ENCODE measurements at places on chromosomes 2 and 18.
A peak's percentile ranks its signal among the peaks of the same experiment; 100 is the strongest.

DNA sequence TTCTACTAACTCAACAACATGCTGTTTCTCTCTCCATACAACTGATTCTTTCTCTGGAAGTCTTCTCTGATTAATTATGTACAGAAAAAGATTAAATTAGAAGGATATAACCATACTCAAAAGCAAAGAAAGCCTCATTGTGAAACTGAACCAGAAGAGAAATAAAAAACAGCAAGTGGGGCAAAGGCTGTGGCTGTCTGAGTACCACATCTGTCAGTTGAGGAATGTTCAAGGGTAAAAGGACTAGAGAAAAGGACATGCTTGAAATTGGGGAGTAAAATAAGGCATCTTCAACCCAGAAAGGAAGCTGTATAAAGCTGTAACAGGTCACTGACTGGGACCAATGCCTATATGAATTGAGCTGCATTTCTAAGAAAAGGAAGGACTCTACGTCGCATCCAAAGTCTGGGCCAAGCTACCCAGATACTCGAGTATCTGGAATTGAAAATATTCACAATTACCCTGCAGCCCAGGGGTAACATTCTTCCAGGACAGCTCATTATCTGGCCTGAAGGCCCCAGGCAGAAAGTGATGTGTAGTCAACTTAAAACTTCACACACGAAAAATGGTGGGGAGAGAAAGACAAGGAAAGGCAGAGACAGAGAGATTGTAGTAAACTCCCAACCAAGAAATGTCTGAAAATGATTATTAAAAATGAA lies 356.0 kb upstream of the GALNT5 start:
- DNase-seq, result no peak

- DNase-seq, result no peak
These were observed 1.8 kb downstream of the RNPEPL1 start for GRCh38 chr2:240569998-240570530.

GRCh38 chr2:43593254-43593653 lies 2.6 kb downstream of the THADA start:
- no peak for DNase-seq

DNA sequence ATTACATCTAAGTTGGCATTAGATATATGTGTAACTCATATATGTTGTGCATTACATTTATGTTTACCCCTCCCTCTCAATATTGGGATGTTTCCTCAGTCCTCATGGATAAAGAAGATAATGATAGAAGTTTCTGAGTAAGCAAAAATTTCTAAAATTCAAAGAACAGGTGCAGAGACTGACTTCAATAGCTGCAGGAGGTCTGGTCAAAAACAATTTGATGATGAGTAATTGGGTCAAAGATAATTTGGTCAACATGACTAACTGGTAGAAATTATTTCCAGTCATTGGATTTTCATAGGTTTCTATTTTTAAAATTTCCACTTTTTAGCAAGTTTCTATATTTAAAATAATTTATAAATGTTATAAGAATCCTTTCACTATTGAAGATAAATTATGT lies 1130.9 kb upstream of the SLC39A10 start:
- DNase-seq, result no peak

DNA sequence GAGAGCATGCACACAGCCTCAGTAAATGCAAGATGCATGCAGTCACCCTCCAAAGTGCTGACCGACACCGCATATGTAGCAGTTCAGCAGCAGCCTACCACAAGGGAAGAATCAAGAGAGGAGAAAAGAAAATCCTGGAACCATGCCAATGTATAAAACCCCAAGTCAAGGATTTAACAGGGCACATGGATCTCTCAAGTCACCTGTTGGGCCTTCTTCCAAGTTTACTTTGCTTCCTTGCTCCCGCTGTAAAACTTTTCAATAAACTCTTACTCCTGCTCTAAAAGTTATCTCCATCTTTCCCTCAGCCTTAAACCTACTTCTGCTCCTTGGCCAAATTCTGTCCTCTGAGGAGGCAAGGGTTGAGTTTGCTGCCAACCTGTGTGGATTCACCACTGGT lies 147.8 kb upstream of the MAP2 start:
- DNase-seq, result no peak

DNA sequence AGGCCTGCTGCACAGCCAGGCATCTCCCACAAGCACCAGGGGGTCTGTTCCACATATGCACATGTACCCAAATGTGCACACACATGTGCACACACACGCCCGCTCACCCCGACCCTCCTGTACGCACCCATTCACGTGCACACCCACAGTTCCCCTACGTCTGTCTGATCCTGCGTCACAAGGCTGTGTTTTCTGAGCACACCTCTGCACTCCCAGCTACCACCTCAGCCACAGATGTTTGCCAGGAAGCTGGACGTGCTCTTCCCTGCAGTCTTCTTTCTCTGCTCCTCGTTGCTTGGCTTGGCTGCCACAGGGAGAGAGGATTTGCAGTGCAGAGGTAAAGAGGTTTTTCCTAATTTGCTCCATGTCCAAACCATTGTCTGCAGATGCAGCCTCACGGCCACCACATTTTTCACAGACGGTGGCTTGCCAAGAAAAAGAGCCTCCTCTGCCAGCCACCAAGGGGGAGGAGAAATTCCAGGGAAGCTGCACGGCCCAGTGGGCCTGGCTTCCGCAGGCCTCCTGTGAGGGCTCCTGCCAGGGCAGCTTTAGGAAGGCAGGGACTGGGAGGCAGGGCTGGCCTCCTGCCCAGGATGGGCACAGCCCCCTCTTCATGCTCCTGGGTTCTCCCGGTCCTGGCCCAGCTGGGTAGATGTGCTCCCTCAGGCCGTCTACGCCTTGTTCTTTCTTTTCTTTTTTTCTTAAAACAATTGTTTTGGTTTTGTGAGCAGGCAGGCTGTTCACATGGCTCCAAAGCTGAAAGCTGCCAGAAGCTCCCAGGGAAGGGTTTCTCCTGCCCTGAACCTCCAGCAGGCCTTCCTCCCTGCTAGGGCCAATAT lies 29.3 kb upstream of the HS6ST1 start:
- DNase-seq, result no peak

GRCh38 chr18:32582455-32582854 lies 111.8 kb upstream of the GAREM1 start:
- no peak for DNase-seq

GRCh38 chr18:55603775-55604174 lies 15.8 kb upstream of the TCF4 start:
- DNase-seq, result no peak

DNA sequence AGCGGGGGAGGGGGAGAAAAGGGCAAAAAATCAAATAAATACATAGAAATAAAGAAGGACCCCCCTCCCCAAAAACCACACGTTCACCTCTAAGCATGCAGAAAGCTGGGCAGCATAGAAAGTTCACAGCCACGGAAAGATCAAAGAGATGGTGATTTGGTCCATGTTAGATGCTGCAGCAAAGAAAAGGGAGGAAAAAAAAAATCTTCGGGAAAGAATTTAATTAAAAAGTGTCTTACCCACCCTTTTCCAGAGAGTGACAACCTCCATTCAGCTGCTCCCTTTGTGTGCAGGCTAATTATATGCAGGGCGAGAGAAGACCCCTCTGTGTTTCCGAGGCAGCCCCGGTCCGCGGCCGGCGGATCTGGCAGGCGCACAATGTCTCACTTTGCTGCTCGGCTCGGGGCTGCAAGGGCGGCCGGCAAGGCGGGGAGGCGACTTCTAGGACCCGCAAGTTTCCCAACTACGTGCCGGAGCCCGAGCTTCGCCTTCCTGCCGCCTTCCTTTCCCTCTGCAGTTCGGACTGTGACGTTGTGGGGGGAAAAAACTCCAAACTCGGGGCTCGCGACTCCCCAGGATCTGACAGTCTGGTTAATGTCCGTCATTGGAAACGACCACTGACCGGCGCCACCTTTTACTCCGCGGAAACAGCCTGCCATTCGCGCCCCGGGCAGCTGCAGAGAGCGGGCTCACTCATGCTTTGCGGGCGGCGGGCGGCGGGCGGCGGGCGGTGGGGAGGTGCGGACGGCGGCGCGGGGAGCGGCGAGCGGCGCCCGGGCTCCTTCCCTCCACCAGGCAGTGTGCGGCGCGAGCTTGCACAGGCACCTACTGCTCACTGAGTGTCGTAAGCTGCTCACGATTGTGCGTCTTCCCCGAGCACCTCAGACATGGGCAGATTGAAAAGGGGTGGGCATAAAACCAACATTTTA lies at the start of gene LRRTM1:
Gene LRRTM1, minus strand, starts transcription at position 844 of the 929 bp plus-strand sequence. CDS start 933 bp downstream, outside the sequence.
- DNase-seq, result no peak

- DNase-seq, result no peak
These were observed 7.8 kb downstream of the FAM117B start for GRCh38 chr2:202642567-202642966.

DNA sequence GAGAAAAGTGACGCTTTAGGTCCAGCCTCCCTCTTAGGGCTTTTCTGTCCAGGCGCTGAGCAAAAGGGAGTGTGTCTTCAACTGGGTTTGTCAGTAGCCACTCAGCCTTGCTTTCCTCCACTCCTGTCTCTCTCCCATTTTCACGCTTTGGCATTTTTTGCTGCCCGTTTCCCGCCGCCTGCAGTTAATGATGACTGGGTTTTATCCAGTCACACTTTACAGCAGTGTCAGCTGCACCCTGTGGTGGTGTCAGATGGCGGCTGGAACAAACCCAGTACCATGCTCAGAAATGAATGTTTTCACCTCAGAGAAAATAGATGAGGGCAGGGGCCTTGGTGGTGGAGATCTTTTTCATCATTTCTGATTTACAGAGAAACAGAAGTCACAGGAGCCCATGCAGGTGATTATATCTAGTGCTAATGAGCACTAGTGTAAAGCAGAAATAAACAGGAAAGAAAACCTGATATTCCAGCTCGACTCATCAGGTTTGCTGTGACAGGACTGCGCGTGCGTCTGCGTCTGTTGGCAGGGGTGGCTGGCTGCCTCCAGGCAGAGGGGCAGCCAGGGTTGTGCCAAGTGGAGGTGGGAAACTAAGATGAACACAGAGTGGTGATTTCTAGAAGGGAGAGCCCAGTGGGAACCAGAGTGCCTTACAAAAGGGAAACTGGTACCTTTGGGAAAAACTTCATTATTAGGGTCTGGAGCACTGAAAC lies 139.9 kb downstream of the TANC1 start:
- DNase-seq, result no peak

DNA sequence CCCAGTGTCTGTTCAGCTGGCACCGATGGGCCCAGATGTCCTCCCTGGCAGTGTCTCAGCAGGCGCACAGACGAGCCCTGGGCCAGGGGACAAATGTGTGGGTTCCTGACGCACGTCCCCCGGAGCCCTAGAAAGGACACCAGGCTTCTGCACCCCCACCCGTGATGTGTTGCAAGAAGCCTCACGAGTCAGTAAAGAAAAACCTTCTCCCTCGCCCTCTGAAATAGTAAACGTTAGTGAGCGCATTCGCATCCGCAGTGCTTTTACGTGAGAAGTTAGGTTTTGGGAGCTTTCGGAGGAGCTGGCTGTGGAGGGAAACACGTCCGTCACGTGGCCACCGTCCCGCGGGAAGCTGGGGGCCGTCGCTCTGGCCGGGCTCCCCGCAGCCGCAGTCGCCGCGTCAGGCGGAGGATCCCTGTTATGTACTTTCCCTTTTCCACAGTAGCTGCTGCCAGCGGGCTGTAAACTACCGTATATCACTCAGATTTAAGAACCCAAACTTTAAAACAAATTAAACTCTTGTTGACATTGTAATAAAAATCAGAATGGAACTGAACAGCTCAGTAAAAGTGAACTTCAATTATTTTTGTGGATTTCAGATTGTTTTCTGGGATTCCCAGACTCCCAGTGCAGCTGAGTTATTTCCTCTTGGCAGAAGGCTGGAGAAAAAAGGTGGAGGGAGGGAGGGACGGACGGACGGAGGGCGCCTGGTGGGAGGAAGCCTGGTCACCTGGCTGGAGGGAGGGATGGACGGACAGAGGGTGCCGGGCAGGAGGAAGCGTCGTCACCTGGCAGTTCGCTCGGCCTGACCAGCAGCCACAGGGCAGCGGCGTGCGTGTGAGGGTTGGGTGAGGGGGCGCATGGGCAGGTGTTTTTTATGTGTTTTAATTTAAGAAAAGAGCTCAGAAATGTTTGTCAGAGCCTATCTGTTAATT lies 112.1 kb downstream of the NFATC1 start:
- DNase-seq, result peak; percentile 85

DNA sequence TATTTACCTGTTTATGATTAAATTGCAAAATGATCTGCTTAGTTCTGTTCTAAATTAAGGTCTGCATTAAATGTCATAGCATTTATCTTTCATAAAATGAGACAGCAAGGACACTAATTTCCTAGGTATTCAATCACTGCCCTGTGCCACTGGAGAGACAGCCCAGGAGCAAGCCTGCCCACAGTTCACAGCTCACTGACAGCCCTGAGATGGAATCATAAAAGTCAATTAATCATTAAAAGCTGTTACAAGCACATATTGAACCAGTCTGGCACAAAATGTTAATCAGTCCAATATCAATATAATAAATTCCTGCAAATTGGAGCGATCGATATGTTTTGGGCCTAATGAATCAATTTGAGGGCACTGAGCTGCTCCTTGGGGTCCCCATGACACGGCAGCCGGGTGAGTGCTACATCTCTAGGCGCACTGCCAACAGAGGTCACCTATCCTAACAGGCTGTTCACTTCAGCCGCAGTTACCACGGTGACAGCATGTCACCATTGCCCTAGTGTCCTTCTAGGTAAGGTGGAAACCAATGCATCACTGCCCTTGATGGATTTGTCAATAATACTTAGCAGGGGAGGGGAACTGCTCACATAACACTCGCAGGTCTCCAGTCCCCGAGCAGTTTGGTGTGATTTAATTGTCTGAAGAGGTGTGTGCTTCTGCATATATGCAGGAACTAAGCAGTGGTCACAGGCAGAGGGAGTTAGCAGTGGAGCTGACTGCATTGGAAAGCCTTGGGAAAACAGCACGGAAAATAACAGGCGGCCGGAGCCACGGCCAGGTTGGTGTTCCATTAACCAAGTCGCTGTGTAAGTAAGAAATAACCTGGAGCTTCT lies 47.3 kb downstream of the POU3F3 start:
- no peak for DNase-seq

GRCh38 chr18:51453594-51453993 lies 256.1 kb upstream of the MEX3C start:
- DNase-seq, result no peak

DNA sequence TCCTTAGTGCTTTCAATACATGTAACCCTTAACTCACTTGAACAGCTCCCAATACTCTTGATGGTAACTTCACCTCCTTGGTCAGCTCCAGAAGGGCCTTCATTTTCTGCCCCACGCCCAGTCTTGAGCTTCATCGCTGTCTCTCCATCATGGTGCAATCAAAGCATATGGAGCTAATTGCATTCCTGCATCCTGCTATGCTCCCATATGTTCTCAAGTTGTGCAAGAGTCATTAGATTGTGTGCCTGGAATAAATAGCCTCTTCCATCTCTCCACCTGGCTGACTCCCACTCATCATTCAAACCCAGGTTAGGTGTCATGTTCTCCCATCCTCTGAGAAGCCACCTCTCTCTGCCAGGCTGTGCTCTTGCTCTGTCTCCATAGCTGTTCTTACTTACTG lies 364.5 kb upstream of the RGPD4 start:
- DNase-seq, result no peak

DNA sequence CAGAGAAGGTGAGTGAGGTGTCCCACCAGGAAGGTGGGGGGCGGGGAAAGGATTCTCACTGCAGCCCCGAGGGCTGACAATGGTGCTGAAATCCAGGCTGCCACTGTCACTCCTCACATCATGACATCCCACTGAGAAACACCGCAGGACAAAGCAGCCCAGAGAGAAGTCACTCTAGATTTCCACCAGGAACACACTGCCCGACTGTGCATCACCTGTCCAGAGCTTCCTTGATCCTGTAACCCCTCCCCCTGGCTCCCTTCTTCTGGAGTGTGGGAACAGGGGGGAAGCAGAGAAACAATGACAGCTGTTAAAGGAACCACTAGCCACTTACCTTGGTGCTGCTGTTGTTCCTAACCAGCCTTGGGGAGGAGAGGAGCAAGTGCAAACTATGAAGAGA lies 69.9 kb downstream of the MRO start:
- no peak for DNase-seq

GRCh38 chr2:28150236-28150915 lies 242.3 kb upstream of the FOSL2 start:
- DNase-seq, result no peak

Data from lung microvascular endothelial cell (primary cell).